ENCODE measurements at places on chromosomes 1 and 21.

GRCh38 chr21:42080788-42081083, 9.6 kb downstream of the UMODL1 start:
- DNase-seq: no peak

GRCh38 chr1:80153762-80154161, 1147.2 kb upstream of the ADGRL4 start:
- no peak for DNase-seq

- no peak for DNase-seq
These were observed 1.1 kb downstream of the THRAP3 start for GRCh38 chr1:36225283-36225899.

DNA sequence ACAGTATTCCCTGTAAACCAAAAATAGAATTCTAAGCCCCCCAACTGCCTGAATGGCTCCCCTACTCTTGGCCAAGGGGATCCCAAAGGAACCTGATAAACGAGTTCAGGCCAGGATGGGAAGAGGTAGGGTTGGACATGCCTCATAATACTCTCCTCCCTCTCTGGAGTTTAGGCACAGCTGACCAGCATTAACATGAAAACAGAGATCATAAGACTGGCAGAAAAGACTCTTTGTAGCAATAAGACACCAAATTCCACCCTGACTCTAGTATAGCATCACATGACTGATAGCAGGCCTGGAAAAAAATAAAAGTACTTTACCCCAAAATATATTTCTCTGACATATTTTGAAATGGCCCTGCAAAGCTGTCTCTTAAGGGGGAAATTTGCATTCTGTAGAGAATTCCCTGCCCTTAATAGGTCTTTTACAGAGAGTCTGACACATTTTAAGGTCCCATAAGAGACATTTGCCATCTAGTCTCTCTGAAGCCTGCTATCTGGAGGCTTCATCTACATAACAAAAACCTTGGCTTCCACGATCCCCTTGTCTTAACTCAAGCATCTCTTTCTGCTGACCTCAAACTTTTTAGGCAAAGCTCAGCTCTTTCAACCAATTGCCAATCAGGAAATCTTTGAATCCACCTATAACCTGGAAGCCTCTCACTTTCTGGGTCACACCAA, 55.9 kb downstream of the SIK1 start:
- DNase-seq: no peak

DNA sequence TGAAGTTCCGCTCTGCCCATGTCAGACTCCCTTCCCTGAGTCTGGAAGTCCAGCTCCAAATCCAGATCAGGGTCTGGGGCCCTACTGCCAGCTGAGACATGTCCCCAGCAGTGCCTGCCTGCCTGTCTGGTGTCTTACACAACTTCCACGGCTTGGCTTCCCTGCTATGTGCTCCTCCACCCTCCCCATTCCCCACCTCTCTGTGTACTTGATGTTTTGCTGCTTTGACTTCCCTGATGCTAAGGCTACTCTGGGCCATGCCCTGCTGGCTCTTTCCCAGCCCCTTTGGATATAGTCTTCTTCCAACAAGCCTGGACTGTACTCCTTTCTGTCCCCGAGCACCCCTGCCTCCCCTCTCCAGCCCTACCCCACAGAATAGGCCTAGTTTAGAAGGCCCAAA, 7.3 kb downstream of the GJA5 start:
- no peak for DNase-seq

DNA sequence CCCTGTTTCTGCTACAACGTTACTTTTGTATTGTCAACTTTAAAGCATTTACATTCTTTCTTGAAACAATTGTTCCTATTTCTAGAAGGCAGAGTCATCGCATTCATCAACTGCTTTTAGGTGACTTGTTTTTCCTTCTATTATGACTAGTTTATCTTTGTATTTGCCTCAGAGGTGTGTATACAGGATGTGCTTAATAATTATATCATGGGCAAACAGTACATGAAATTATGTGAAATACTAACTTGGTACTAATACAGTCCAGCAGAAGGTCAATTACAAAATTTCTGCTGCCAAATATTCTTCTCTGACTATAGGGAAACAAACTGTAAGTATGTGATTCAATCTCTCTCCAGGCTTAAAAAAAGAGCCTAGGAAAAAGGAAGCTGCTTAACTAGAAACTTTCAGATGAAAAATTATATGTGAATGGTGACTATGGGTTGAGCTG, 101.6 kb downstream of the C4BPA start:
- no peak for DNase-seq

GRCh38 chr1:157965584-157965983, 27.9 kb upstream of the KIRREL1 start:
- no peak for DNase-seq

GRCh38 chr1:3237570-3237969, 168.6 kb downstream of the PRDM16 start:
- DNase-seq: no peak

DNA sequence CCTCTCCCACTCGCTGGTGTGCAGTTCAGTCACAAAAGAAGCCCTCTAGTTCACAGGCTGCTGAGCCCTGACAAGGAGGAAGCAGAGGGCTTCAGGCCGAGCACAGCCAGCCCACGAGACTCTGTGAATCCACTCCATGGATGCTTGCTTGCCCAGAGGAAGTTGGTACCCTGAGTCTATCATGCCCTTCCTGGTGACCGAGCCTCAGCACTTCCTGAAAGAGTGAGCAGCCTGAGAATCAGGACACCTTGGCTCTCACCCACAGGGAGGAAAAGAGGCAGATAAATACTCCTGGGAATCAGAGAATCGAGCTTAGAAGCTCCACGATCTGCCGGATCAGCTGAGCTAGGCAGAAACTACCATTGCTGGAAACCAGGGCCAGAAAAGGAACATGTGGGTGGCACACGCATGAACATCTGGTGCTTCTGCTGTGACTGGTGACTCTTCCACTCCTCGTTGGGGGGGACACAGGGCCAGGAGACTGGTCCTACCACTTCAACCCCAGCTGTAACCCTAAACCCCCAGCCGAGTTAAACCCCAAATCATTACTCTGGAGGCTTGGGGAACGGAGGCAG, 376.3 kb upstream of the CAMK1G start:
- DNase-seq: no peak

Measured in 8988T (cell line).